ENCODE measurements at places on chromosomes 5 and 9.

GRCh38 chr5:145718956-145719355 is 116.2 kb downstream of the PRELID2 start:
- no peaks in the 10 kb centered on the region for H3K4me1 ChIP-seq
- no peak overlapping the region for H3K27ac ChIP-seq
- H3K36me3 ChIP-seq, result no peaks in the 10 kb centered on the region
- H3K4me3 ChIP-seq, result no peak overlapping the region

DNA sequence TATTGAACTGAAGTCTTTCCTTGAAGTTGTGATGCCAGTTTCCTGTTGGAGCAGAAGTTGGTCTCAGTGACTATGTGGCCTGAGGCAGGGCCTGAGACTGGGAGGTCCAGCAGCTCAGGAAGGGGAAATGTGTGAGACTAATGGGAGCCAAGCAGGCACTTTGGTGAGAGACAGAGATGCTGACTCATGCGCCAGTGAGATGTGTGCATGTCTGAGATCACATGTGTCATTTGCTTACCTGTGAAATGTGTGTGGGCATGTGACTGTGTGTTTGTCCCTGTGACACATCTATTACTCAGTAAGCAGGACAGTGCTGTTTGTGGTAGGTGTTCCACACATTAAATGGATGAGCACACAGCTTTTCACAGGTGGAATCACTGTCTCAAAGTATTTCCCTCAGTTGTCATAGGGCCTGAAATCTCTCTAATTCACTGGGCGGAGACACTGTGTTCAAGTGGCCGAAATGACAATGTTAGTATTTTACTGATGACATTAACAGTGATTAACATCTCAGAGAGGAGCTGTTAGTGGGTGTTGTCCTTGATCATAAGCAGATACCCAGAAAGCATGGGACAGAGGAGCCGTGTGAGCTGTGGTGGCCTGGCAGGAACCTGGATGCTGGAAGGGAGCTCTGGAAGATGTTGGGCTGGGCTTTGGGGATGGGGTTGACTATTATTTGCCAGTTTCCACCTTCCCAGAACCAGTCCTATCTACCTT is 7.4 kb downstream of the NPR2 start:
- H3K36me3 ChIP-seq, result peaks cover 26% of the 10 kb centered on the region
- peaks cover 38% of the 10 kb centered on the region for H3K4me1 ChIP-seq
- no peak for DNase-seq
- no peak overlapping the region for H3K4me3 ChIP-seq

- H3K4me3 ChIP-seq, result no peak overlapping the region
- DNase-seq, result no peak
- H3K4me1 ChIP-seq, result no peaks in the 10 kb centered on the region
- H3K36me3 ChIP-seq, result no peaks in the 10 kb centered on the region
- H3K27ac ChIP-seq, result no peak overlapping the region
Measured at GRCh38 chr5:111345731-111346130, 121.5 kb downstream of the CAMK4 start.

DNA sequence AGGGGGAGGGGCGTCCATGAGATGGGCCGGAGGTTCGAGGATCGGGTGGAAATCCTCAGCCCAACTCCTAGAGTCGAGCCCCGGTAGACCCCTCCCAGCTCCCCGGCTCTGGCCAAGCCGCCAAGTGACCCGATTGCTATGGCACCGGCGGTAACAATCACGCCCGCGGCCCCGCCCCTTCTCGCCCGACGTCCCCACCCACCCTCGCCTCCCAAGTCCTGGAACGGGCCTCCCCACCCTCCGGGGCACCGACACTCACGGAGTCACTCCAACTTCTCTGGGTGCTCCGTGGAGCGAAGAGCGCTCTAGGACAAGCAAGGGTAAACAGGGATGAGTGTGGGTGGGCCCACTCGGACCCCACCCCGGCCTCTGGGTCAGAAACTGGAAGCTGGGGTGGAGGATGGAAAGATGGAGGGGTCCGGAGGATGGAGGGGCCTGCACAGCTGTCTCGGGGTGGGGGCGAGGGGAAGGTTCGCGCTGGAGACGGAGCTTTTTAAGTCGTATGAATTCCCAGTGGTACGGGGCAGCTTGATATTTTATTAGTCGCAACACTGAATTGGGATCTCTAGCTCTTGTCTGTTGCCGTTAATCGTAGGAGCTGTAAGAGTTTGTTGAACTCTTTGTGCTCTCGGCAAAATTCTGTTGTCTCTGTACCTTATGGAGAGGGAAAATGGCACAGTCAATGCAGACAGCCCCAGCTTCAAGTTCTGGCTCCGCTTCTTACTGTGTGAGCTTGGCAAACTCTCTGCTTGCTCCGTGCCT is at the start of gene SPACA9:
TSS of gene SPACA9 (plus strand) at position 204 of the 762 bp plus-strand sequence. CDS start 5,050 bp downstream, outside the sequence.
- peaks cover 8% of the 10 kb centered on the region for H3K4me1 ChIP-seq
- DNase-seq, result no peak
- peak within 1 kb of the TSS; percentile 72 for H3K4me3 ChIP-seq
- H3K36me3 ChIP-seq, result no peaks in the 10 kb centered on the region

Measured in chondrocyte (in vitro differentiated cells).